ENCODE measurements at places on chromosomes 11 and 22.
A peak's percentile ranks its signal among the peaks of the same experiment; 100 is the strongest.

DNA sequence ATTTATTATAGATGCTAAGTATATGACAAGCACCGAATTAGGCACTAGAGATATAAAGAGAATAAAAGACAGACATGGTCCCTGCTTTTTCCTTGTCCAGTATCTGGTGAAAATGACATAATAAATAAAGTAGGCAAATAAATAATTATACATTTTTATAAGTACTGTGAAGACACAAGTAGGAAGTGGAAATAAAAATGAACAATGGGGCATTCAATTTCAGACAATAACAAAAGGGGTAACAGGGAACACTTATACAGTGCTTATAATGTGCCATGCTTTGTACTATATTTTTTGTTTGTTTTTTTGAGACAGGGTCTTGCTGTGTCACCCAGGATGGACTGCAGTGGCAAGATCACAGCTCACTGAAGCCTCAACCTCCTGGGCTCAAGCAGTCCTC is 4.3 kb downstream of the KBTBD3 start:
- DNase-seq, result no peak

DNA sequence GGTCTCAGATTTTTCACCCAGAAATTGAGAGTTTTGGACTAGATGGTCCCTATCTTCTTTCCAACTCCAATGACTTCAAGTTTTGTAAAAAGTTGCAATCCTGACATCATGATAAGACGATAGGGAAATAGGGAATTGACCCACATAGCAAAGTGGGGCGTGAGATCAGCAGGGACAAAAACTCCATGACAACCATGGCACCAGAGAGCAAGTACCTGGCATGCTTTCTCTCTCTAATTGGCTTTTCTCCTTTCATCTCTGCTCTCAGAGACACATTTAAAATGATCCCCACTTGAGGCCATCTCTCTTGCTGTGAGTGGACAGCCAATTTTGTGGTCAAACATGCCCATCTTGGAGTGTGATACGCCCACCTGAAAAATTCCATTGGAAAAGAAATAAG is at the start of gene OR5AN1:
Gene OR5AN1 (plus strand): TSS at position 301 of the 400 bp plus-strand sequence. CDS start 5,564 bp downstream, outside the sequence.
- no peak for DNase-seq

GRCh38 chr11:10429526-10429925 is 25.5 kb upstream of the AMPD3 start:
- DNase-seq, result no peak

GRCh38 chr22:44723801-44724200 is 21.8 kb downstream of the PRR5 start:
- no peak for DNase-seq

- DNase-seq, result no peak
These were observed 4.9 kb upstream of the TTLL12 start for GRCh38 chr22:43191831-43192230.

- DNase-seq, result no peak
These were observed 36.0 kb downstream of the SYT13 start for GRCh38 chr11:45250035-45250718.

DNA sequence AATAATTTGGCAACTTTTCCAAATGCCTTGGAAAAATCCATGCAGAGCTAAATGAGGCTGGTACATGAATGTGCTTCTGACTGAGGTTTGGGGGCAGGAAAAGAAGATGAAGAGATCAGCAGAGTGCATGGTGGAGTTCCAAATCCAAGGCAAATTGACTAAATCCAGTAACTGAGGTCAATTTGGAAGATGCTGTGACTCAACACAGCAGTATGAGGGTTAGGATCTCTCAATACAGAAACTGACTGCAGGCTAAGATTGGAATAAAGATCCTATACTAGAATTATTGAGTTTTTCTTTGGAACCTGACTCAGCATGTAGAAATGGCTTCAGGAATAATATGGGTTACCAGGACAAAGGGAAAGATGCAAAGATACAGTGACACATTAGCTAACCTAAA is 99.3 kb upstream of the FAT3 start:
- no peak for DNase-seq

DNA sequence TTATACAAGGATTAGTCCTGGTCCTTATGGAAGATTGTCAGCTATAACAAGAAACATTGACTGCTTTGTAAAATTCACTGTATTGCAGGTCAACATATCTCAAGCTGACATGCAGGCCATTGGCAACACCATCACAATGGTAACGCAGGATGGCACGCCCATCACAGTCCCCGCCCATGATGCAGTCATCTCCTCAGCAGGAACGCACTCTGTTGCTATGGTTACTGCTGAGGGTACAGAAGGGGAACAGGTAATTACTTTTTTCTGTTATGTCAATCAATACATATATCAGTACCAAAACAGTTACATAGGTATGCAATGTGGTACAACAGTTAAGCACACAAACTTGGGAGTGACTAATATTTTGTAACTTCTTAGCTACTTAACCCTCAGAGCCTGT is 55.3 kb downstream of the ZNF143 start:
- no peak for DNase-seq

DNA sequence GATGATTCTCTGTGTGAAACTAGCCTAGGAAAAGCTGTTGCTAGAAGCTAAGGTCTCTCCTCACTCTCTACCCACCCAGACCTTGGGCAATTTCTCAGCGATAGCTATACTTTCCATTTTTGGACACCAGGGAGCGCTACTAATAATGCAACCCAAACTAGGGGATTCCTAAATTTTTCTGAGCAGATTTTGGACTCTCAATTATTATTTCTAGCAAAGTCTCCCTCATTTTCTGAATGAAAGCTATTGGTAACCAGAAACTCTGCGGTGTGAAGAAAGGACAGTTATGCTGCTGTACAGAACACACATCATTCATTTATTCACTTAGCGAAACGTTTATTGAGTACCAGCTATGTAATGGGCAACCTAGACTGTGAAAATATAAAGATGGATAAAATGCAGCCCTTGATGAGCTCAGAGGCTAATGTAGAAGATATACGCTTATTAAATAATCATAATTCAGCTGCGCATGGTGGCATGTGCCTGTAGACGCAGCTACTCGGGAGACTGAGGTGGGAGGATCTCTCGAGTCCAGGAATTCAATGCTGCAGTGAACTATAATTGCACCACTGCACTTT is 6.1 kb upstream of the STIM1 start:
- DNase-seq, result no peak

DNA sequence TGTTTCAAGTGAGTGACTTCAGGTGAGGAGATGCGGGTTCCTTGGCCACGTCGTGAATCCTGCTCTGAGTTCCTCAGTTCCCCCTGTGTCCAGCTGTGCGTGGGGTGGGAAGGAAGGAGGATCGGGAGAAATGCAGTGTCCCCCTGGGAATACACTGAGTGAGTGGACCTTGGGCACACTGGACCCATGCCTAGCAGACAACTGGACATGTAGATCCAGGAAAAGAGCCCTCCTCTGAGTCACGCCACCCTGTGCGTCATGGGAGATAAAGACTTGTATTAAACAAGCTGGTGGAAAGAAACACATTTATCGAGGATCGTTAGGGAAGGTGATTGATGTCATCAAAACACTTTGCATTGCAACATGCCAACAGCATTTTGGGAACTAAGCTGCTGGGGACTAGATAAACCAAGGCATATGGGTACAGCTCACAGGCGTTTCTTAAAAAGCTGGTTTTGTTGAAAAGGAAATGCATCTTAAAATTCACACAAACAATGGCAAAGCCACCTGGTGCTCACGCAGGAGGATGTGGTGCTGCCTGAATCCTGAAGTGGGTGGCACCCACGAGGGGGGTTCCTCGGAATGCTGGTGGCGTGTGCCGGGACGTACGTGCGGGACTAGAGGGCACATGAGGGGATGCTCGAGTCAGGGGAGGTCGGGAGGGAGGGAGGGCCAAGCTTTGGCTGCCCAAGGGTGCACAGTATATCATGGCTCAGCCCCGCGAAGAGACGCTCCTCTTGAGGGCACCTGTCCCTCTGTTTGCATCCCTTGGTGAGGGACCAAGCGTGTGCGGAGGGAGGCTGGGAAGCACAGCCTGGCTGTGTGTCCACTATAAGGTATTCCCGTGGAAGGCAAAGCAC is 303.5 kb downstream of the TBC1D22A start:
- peak; percentile 37 for DNase-seq

- no peak for DNase-seq
These were observed 889.7 kb upstream of the API5 start for GRCh38 chr11:42422090-42422489.

GRCh38 chr22:49968313-49968830 is 7.8 kb downstream of the PIM3 start:
- DNase-seq, result peak; percentile 81

DNA sequence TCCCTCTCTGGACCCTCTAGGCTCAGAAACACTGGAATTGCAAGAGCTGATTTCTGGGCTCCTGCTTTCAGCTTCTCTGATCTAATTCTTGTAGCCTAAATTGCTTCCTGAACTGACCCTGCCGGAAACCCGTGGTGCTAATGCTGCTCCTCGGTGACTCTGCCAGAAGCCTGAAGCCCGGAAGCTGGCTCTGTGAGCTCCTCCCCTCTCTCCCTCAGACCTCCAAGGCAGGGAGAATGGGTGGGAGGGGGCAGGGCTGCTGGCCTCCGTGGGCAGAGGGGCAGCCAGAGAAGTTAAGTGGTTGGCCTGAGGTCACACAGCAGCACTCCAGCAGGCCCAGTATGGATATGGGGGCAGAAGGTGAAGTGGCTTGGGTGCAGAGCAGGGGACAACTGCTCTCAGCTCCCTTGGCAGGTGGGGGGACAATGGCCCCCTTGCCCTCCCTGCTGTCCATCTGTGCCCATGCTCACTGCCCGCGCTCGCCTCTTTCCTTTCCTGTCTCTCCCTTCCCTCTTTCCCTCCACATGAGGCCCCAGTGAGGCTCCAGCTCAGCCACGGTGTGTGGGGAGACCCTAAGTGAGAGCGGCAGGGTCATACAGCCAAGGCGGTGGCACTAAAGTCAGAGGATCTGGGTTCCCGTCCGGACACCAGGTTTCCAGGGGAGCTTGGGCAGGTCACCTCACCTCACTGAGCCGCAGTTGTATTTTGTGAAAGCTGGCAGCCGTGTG is 16.2 kb downstream of the CAPN5 start:
- DNase-seq, result peak; percentile 88

GRCh38 chr11:93492464-93493251 is 50.5 kb downstream of the SMCO4 start:
- no peak for DNase-seq
